ENCODE measurements at places on chromosomes 12 and 14. TPM values are rescaled to one million over a fixed set of nuclear protein-coding genes. Genes with fewer than 3 reads are reported as not detected.

Gene GYS2
- total RNA-seq = not detected

Gene TSPAN19
- 0.92 TPM for total RNA-seq

Gene FRMD6
- total RNA-seq = 206 TPM

Gene SPX
- 9.4 TPM for total RNA-seq

Gene ATG101
- total RNA-seq = 83.1 TPM

Gene CLEC7A
- total RNA-seq = 0.07 TPM

Gene TMEM119
- not detected for total RNA-seq

Gene TMPRSS12
- not detected for total RNA-seq

Gene TMTC2
- total RNA-seq = 7.6 TPM

Gene LHX5
- total RNA-seq = 0.50 TPM

Gene GLIPR1L1
- not detected for total RNA-seq

Gene LTB4R
- 4.7 TPM for total RNA-seq

Gene RD3L
- total RNA-seq = not detected

Gene GLI1
- 1.6 TPM for total RNA-seq

Gene KRT2
- not detected for total RNA-seq

Gene SAMD15
- 1.9 TPM for total RNA-seq

Gene EXOC5
- total RNA-seq = 60.8 TPM

Gene LAG3
- not detected for total RNA-seq

Measured in kidney epithelial cell (primary cell).